NCI-H226 (cell line): ENCODE measurements at places on chromosomes 7 and 10.

- no peak for DNase-seq
These were observed 7.3 kb downstream of the SCART1 start for GRCh38 chr10:133461027-133461426.

DNA sequence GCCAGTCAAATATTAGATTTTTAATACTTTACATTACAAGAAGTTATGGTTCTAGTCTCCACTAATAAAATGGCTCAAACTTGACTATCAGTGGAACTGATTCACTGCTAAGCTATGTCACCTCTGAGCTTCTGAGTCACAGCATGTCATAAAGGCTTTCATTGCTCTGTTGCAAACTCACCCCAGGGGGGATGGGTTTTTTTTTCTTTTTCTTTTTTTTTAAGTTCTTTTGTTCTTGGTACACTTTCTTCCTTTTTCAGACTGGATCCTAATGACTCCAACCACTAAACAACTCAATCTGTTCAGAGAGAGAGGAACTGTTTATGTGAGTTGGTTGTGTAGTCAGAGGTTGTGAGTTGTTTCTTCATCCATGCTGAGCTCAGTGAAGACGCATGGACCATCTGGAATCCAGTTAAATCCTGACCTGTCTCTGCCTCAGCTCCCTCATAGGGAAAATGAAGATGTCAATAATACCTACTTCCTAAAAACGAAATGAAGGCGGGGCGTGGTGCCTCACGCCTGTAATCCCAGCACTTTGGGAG is 11.0 kb downstream of the MYOF start:
- DNase-seq: peak; percentile 81

DNA sequence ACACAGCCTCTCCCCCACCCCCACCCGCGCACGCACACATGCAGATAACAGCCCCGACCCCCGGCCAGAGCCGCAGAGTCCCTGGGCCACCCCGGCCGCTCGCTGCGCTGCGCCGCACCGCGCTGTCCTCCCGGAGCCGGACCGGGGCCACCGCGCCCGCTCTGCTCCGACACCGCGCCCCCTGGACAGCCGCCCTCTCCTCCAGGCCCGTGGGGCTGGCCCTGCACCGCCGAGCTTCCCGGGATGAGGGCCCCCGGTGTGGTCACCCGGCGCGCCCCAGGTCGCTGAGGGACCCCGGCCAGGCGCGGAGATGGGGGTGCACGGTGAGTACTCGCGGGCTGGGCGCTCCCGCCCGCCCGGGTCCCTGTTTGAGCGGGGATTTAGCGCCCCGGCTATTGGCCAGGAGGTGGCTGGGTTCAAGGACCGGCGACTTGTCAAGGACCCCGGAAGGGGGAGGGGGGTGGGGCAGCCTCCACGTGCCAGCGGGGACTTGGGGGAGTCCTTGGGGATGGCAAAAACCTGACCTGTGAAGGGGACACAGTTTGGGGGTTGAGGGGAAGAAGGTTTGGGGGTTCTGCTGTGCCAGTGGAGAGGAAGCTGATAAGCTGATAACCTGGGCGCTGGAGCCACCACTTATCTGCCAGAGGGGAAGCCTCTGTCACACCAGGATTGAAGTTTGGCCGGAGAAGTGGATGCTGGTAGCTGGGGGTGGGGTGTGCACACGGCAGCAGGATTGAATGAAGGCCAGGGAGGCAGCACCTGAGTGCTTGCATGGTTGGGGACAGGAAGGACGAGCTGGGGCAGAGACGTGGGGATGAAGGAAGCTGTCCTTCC is 620 bp downstream of the EPO start:
- no peak for DNase-seq

GRCh38 chr7:76187272-76187671 is 14.4 kb upstream of the SRRM3 start:
- DNase-seq: no peak

DNA sequence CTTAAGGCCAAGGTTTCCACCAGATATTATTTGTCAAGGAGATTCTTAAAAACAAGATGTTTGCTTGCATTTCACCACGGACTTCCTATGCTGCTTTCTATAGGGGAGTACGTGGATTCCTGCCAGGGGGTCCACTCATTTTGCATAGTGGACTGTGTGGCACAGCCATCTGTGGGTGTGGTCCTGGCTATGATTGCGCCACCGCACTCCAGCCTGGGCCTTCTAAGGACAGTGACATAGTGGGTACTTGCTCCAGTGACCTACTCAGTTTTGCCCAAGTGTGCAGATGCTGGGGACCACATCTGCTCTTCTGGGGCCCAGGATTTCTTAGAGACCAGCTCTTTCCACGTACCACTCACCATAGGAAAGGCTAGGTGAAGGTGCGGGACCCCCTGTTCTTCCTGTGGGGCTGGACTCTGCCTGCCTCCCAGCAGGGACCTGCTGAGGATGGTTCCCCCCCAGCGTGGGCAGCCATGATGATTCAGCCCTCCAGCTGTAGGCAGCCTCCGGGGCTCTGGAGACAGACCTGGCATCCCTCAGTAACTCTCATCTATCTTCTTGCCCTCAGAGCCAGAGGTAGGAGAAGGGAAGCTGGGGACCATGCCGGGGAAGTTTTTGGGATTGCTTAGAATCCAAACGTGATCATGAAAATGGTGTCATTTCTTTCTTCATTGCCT is 42.9 kb downstream of the HK1 start:
- DNase-seq: no peak

- no peak for DNase-seq
These were observed 296.7 kb upstream of the GNAI1 start for GRCh38 chr7:79837915-79838314.

DNA sequence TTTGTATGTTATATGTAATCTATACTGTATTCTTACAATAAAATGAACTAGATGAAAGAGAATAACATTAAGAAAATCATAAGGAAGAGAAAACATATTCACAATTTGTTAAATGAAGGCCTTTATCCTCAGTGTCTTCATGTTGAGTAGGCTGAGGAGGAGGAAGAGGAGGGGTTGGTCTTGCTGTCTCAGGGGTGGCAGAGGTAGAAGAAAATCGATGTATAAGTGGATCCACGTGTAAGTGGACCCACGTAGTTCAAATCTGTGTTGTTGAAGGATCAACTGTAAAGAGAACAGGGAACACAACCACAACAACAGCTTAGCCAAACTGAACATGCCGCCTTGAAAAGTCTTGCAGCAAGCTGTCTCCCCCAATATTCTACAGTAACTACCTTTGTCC is 161.6 kb upstream of the NRP1 start:
- no peak for DNase-seq

- DNase-seq: no peak
These were observed 38.4 kb upstream of the ZNF138 start for GRCh38 chr7:64755865-64756264.

GRCh38 chr10:76902949-76903348 is 734.7 kb downstream of the KCNMA1 start:
- DNase-seq: peak; percentile 24

DNA sequence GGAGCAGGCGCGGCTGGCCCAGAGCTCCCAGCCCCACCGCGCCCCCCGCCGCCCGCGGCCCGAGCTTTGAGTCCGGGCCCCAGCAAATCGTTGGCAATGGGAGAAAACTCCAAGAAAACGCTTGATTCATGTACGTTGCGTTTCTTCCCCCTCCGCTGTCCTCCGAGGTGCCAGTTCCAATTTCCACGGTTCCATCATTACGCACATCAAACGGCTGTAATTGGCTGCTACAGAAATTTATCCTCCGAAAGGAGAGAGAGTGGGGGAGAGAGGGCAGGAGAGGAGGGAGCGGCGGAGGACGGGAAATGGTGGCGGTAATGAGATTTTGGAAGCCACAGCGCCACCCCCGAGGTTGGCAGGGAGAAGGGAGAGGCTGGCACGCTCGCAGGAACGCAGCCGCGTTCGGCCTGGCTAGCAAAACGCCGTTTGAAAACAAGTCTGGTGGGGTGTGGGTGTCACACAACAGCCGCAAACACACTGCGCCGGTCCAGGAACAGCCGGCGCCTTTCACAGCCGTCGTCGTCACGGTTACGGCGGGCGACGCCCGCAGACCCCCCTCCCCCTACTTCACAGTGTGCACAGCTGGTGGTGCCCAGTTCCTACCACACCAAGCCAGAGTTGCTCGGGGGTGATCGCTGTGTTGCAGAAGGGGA is 57.5 kb downstream of the UNCX start:
- DNase-seq: no peak

- no peak for DNase-seq
These were observed 12.0 kb upstream of the LRRC61 start for GRCh38 chr7:150311146-150311545.

DNA sequence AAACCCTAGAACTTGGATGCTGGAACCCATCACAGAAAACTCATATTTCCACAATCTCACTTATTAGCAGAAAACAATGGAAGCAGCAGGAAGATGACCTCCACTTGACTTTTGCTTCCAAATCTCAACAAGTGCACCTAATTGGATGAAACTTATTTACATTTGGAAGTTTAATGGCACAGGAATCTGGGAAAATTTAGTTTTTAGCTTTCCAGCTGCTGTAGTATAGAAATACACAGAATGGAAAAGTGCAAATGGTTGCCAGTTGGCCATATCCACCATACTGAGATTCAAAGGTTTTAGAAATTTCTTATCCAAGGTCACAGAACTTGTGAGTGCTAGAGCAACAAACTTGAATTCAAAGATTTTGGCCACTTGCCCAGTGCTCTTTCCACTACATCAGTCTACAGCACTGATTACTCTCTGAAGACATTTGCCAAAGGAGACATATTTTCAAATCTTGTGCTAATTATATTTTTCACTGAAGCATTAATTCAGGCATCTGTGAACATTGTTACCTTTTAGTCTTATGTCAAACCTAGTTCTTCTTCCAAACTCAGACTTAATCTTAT is 9.3 kb upstream of the AHR start:
- DNase-seq: no peak

DNA sequence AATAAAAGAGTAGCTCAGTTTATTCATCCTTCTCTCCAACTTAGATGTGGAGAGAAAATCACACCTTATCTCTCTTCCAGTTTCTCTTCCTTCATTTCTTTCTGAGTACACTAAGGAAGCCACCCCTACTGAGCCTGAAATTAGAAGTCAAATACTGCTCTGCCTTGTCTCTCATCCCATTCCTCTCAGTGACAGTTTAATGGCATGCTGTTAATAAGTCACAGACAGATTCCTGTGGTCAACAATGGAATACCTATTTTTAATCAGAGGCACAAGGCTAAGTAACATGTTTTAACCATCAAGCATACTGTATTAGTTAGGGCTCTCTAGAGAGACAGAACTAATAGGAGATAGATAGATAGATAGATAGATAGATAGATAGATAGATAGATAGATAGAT is 253.2 kb downstream of the HTR7 start:
- DNase-seq: no peak

DNA sequence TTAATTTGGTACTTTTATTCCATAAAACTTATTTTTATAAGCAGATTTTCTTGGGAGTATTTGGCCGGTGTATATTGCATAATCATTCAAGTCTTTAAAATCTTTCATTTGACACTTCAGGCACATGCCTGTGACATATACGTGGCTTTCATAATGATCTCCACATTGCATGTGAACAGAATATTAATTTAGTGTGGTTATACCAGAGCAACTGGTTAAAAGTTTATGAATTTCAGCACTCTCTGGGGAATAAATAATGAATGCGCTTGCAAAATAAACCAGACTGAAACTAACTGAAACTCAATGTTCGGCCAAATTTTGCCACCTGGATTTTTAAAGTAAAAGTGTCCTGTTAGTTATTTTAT is 242.3 kb downstream of the GLI3 start:
- DNase-seq: no peak

DNA sequence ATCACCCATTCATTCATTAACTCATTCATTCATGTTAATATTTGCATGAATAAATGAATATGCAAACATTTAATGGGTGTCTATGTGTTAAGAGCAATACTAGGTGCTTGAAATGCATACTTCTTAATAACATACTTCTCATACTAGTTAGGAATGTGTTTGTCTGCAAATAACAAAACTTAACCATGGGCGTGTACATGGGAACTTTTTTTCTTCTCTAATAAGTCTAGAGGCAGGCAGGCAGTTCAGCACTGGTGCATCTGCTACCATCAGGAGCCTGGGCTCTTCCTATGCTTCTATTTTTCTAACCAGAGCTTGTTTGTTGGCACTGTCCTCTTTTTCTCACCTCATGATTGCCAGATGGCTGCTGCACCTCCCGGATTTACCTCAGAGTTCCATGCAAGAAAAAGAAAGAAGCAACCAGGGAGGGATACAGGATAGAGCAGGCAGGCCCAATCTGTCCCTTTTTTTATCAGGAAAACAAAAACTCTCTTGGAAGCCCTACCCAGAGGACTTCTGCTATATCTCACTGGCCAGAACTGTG is 22.7 kb downstream of the CDHR3 start:
- no peak for DNase-seq

GRCh38 chr7:2152646-2153045 is 80.1 kb downstream of the MAD1L1 start:
- no peak for DNase-seq

DNA sequence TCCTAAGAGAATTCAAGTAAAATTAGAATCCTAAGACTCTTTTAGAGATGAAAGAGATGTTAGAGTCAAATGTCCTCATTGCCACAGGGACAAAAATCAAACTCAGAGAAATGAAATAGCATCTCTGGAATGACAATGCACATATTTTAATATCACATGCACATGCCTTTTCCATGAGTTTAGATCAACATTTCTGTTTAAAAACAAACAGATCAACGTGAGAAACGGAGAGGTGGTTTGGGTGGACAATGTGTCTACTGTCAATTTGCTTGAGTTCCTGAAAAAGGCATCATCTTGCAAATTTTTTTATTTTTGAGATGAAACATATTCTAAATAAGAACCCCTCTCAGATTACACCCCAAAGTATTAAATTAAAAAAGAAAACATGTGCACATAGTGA is 130.0 kb downstream of the CHRM2 start:
- DNase-seq: no peak

DNA sequence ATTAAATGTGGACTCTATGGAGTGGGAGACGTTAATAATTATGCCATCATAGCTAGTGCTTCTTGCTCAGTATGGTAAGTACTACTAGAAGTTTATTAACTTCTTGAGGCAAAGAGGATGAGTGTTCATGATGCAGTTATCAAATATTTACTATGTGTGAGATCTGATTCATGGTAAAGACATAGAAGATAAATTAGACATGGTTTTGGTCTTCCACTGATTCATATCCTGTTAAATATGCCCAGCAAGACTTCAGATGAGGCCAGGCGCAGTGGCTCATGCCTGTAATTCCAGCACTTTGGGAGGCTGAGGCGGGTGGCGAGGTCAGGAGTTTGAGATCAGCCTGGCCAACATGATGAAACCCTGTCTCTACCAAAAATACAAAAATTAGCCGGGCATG is 547.1 kb upstream of the ANKRD30A start:
- DNase-seq: peak; percentile 43
